ENCODE measurements at places on chromosomes 1 and 21. TPM values are rescaled to one million over a fixed set of nuclear protein-coding genes. Genes with fewer than 3 reads are reported as not detected.

DNA sequence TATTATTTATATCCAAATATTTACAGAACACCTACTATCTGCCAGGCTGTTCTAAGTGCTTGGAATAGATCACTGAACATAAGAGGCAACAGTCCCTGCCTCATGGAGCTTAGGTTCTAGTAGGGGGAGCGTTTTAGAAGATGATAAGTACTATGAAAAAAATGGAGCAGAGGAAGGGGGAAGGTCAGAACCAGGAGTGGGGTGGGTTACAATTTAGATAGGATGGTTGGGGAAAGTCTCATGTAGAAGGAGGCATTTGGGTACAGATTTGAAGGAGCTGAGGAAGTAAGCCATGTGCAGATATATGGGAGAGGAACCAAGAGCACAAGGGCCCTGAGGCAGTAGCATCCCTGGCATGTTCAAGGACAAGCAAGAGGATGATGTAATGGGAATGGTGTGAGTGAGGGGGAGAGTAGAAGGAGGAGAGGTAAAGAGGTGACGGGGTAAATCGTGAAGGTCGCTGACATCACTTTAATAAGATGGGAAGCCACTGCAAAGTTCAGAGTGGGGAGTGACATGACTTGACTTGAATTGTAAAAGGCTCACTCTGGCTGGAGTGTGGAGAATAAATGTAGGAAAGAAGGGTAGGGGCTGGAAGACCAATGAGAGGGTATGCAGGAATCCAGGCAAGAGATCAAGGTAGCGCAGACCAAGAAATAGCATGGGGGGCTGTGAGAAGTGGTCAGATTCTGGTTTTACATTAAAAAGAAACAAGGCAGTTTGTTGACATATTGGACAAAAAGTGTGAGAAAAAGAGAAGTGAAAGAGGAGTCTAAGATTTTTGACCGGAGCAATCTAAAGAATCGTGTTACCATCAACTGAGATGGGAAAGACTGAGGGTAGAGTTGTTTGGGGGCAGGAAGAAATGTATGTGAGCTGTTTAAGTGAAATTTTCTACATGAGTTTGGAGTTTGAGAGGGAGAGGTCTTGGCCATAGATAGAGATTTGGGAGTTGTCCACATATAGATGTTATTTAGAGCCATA, 92.6 kb downstream of the LPAR3 start:
- DNase-seq: no peak
- H3K27me3 ChIP-seq: peaks cover 6% of the 10 kb centered on the region
- no peaks in the 10 kb centered on the region for H3K36me3 ChIP-seq
- no peak overlapping the region for H3K4me3 ChIP-seq
- peaks cover 5% of the 10 kb centered on the region for H3K4me1 ChIP-seq
- no peak overlapping the region for H3K27ac ChIP-seq

GRCh38 chr1:234907940-234908405, 220.7 kb downstream of the TOMM20 start:
- peaks cover 19% of the 10 kb centered on the region for H3K4me1 ChIP-seq
- no peaks in the 10 kb centered on the region for H3K27me3 ChIP-seq
- no peaks in the 10 kb centered on the region for H3K36me3 ChIP-seq
- H3K27ac ChIP-seq: no peak overlapping the region

DNA sequence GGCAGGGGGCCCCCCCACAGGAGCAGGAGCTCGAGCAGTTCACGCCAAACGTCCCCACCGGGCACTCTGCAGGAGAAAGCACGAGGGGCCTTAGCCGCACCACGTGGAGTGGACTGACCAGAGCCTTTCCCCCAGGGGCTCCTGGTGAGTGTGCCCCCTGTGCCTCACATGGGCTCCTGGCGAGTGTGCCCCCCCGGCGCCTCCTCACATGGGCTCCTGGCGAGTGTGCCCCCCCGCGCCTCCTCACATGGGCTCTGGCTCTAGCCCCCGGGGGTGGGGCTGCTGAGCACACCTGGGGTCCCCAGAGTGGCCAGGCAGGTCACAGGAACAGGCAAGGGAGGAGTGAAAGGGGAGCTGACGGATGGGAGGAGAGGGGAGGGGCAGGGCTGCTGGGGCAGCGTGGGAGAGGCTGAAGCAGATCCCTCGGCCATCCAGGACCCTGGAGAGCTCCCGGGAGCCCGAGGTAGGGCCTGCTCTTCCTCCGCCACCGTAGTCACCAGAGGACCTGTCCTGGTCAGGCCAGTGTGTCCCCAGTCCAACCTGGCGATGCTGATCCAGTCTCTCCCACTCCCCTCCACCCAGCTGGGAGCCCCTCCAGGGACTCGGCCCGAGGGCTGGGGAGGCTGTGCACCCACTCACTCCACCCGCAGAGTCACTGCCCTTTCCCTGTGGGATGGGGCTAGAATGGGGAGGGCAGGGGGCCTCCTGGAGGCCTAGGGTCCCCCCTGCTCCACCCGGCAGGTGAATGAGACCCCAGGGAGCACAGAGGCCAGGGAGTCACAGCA, 47.6 kb downstream of the ARHGEF16 start:
- H3K27me3 ChIP-seq: no peaks in the 10 kb centered on the region
- no peaks in the 10 kb centered on the region for H3K4me1 ChIP-seq
- no peak overlapping the region for H3K4me3 ChIP-seq
- no peaks in the 10 kb centered on the region for H3K36me3 ChIP-seq
- no peak overlapping the region for H3K27ac ChIP-seq

- peaks cover 12% of the 10 kb centered on the region for H3K4me1 ChIP-seq
- H3K27ac ChIP-seq: no peak overlapping the region
- no peak for DNase-seq
- no peak overlapping the region for H3K4me3 ChIP-seq
Measured at GRCh38 chr21:38658511-38658910, 147.2 kb upstream of the ETS2 start.

- H3K36me3 ChIP-seq: peaks cover 16% of the 10 kb centered on the region
- H3K4me1 ChIP-seq: peaks cover 14% of the 10 kb centered on the region
- DNase-seq: no peak
- peak overlapping the region; percentile 21 for H3K27ac ChIP-seq
Measured at GRCh38 chr1:66316464-66317247, 217.3 kb upstream of the SGIP1 start.

DNA sequence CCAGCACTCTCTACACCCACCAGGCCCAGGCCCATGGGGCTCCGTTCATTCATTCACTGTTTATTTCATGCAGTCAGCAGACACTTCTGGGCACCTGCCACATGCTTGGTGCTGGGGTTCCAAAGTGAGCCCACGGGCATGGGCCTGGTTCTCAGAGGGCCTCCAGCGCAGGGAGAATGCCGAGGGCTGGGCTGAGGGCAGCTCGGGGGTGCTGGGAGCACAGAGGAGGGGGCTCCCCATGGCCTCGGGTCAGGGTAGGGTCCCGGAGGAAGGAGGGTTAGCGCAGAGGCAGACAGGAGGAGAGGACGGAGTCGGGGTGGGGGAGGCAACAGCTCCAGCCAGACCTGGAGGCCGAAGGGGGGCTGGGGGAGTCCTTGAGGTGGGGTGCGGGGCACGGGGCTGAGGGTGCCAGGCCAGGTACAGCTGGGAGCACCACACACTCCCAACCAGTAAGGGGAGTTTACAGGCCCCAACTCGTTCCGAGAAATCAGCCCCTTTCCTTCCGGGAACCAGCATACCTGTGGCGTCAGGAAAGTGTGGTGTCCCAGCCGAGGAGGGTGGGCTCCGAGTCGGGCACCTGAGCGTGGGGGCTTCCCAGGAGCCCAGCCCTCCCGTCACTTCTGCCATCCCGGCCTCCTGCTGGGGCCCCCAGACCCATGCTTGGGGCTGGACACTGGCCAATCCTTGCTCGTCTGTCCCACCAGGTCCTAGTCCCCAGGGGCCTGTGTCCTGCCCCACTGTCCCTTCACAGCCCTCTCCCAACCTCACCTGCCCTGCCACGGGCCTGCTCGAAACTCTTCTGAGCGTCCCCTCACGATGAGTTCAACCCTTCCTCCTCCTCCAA, 10.8 kb downstream of the ARHGEF16 start:
- H3K4me3 ChIP-seq: no peak overlapping the region
- no peaks in the 10 kb centered on the region for H3K4me1 ChIP-seq
- H3K27ac ChIP-seq: no peak overlapping the region

GRCh38 chr21:46391773-46392172, 66.9 kb upstream of the DIP2A start:
- no peaks in the 10 kb centered on the region for H3K4me1 ChIP-seq
- no peak for DNase-seq
- no peak overlapping the region for H3K27ac ChIP-seq
- H3K27me3 ChIP-seq: no peaks in the 10 kb centered on the region

GRCh38 chr1:100941580-100942216, 45.8 kb downstream of the SLC30A7 start:
- peak overlapping the region; percentile 88 for H3K27ac ChIP-seq
- H3K4me3 ChIP-seq: no peak overlapping the region
- peaks cover 47% of the 10 kb centered on the region for H3K4me1 ChIP-seq
- H3K36me3 ChIP-seq: peaks cover 87% of the 10 kb centered on the region
- DNase-seq: no peak

DNA sequence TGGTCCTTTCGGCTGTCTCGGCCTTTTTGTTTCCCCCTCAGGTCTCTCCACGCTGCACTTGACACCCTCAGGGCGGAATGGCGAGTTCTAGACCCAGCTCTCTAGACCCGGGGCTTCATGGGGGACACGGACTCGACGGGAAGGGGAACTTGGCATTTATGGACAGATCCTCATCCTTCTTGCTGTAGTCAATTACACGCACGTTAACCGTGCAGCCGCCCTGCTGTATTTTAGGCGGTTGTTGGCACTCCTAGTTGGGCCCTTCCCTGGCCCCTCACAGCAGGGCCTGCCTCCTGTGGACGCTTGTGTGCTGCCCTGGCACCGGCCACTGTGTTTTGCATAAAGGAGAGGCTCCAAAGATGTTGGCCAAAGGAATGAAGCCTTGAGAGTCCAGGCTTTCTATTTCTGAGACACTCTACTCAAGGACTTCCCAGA, 558 bp upstream of the BTG3 start:
- no peaks in the 10 kb centered on the region for H3K27me3 ChIP-seq
- H3K36me3 ChIP-seq: peaks cover 26% of the 10 kb centered on the region
- peaks cover 47% of the 10 kb centered on the region for H3K4me1 ChIP-seq
- H3K4me3 ChIP-seq: peak overlapping the region; percentile 73
- H3K27ac ChIP-seq: peak overlapping the region; percentile 79

DNA sequence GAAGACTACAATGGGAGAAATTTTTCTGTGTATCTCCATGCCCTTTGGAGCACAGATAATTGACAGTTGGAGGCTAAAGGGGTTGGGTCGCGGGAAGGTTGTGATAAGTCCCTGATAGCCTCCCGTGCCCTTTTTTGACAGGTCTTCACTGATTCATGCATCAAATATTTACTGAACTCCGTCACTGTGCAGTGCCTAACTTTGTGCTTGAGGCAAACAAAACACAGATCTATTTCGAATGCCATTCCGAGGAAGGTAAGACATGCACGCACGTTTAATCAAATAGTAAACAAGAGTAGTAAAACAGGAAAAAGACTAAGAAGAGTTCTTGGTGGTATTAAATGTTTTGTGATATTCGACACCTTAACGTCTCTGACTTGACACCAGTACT, 494 bp upstream of the PIP5K1A start:
- H3K36me3 ChIP-seq: peaks cover 24% of the 10 kb centered on the region
- H3K4me1 ChIP-seq: peaks cover 38% of the 10 kb centered on the region
- H3K27me3 ChIP-seq: peaks cover 4% of the 10 kb centered on the region

GRCh38 chr1:11766429-11766776, 4.4 kb downstream of the C1orf167 start:
- H3K4me3 ChIP-seq: no peak overlapping the region
- peaks cover 4% of the 10 kb centered on the region for H3K4me1 ChIP-seq
- H3K27ac ChIP-seq: no peak overlapping the region
- H3K36me3 ChIP-seq: no peaks in the 10 kb centered on the region
- no peak for DNase-seq

DNA sequence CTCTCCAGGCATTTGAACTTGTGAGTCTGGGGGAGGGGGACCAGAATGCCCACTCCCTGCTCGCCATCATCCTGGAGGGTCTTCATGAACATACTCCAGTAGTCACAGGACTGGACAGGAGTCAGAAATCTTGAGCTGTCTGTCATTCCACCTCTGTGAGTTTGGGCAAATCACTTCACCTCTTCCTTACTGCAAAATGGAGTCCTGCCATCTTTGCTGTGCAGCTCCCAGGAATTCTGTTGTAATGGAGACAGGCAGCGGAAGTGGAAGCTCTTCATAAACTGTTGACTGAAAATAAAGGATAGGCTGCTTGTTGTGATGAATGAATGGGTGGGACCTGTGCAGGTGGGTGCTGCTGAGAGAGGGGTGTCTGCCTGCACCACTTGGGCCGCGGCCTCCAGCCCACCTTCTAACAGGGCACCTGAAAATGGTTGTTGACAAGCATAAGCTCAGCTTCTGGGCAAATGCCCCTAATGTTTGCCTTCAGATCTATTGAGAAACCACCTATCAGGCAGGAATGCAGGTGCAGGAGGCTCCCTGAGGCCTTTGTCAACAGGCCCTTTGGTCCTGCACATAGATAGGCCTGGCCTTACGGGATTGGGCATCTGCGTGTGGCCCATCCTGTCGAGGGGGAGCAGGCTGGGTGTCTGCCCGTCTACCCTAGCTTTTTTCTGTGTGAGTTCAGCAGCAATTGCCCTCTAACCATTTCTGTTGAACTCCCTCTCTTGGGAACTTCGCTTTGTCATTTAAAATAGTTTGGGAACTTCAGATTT, 321.0 kb downstream of the RPS6KC1 start:
- H3K36me3 ChIP-seq: no peaks in the 10 kb centered on the region
- no peak for DNase-seq
- no peak overlapping the region for H3K27ac ChIP-seq
- no peaks in the 10 kb centered on the region for H3K4me1 ChIP-seq

- H3K27me3 ChIP-seq: peaks cover 46% of the 10 kb centered on the region
- peak overlapping the region; percentile 64 for H3K4me3 ChIP-seq
- no peaks in the 10 kb centered on the region for H3K36me3 ChIP-seq
- H3K27ac ChIP-seq: no peak overlapping the region
- DNase-seq: no peak
- H3K4me1 ChIP-seq: peaks cover 24% of the 10 kb centered on the region
Measured at GRCh38 chr1:43531107-43531905, 623 bp downstream of the PTPRF start.

DNA sequence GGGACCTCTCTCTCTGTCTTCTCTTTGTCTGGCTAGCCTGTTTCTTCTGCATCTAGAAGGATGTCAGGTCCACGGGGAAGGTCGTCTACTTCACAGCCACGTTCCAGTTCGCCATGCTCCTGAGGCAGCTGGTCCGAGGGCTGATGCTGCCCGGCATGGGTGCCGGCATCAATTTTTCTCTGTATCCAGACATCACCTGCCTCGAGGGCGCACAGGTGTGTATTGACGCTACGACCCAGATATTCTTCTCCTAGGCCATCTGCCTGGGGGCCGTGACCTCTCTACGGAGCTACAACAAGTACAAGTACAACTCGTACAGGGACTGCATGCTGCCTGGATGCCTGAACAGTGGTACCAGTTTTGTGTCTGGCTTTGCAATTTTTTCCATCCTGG, 841.6 kb upstream of the TMPRSS15 start:
- H3K27me3 ChIP-seq: no peaks in the 10 kb centered on the region
- no peaks in the 10 kb centered on the region for H3K36me3 ChIP-seq
- H3K27ac ChIP-seq: no peak overlapping the region
- DNase-seq: no peak
- no peaks in the 10 kb centered on the region for H3K4me1 ChIP-seq

Gene SYTL1
- 106 TPM for total RNA-seq

Gene VHLL
- 0.52 TPM for total RNA-seq

Gene HMCN1
- total RNA-seq: 0.21 TPM

Gene PLPPR5
- total RNA-seq: not detected

Gene LCE2C
- total RNA-seq: not detected
